Kidney (tissue), 22 donors: ENCODE measurements at places on chromosomes 7 and 10. TPM values are rescaled to one million over a fixed set of nuclear protein-coding genes. Genes with fewer than 3 reads are reported as not detected.

- H3K27ac ChIP-seq, result no peak overlapping the region
- no peaks in the 10 kb centered on the region for H3K4me1 ChIP-seq
- no peaks in the 10 kb centered on the region for H3K27me3 ChIP-seq
- H3K4me3 ChIP-seq, result no peak overlapping the region
Measured at GRCh38 chr10:13018171-13018570, 16.7 kb upstream of the CCDC3 start.

DNA sequence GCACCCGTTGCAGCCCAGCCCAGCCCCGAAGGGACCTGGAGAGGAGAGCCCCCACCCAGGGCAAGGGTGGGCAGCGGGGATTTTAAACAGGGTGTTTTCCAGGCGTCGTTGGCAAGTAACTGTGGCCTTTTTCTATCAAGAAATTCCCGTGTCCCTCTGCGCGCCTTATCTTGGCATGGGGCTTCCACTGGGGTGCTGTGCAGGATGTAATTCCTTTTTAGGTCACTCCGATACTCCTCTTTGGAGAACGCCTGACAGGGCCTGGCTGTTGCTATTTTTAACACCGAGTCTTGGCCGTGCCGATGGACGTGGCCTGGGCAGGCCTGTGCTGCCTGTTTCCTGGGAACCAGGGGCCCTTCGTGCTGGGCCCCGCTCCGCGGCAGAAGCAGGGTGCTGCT is 93.8 kb downstream of the INPP5A start:
- no peak overlapping the region for H3K4me3 ChIP-seq
- no peaks in the 10 kb centered on the region for H3K27me3 ChIP-seq
- peak; percentile 32 for DNase-seq
- peak overlapping the region; percentile 54 for H3K27ac ChIP-seq

DNA sequence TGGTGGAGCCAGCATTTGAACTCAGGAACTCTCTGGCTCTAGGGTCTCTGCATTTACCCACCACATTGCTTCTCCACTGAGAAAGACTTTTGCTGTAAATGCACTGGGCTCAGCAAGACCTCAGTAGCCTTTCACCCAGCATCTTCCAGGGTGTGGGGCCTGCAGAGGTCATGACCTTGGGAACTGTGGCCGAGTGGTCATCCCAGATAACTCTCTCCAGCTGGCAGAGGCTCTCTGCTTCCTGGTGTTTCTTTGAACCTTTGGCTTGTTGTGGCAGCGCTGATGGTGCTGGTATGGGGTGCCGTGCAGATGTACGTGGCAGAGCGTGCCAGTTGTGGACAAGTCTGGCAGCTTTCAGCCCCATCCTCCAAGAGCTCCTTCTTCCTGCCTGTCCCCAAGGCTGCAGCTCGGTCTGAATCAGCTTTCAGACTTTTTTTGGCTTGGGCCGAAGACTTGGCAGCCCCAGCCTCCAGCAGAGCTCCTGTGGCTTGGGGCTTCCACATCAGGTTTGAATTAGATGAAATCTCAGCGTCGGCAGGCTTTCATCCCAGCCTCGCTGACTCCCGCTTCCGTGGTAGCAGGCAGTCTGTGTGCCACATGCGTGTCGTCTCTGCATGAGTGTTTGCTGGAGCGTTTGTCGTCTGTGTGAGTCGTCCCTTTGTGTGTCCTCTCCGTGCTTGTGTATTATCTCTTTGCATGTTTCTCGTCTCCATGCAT is 21.5 kb downstream of the ADAMTS14 start:
- no peak for DNase-seq
- no peaks in the 10 kb centered on the region for H3K36me3 ChIP-seq
- H3K4me3 ChIP-seq, result no peak overlapping the region
- H3K27ac ChIP-seq, result no peak overlapping the region
- H3K4me1 ChIP-seq, result no peaks in the 10 kb centered on the region

- H3K27ac ChIP-seq, result no peak overlapping the region
- H3K4me3 ChIP-seq, result no peak overlapping the region
- H3K36me3 ChIP-seq, result peaks cover 10% of the 10 kb centered on the region
Measured at GRCh38 chr10:7773845-7774801, 13.7 kb downstream of the KIN start.

DNA sequence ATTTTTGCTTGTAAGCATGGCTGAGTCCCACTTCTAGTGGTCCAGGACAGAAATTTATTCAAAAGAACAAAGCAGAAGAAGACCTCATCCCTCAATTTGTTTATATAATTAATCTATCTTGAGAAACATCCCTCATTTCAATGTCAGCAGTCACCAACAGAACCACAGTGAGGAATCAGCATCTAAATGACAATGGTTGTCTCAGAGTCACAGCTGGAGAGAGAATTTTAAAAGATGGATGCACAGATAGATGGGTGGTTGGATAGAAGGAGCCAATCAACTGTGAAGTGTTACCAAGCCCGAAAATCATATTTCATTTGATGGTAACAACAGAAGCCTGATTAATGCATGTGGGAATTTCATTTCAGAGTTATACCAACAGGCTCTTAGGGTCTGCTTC is 55.0 kb downstream of the ICA1 start:
- no peaks in the 10 kb centered on the region for H3K27me3 ChIP-seq
- H3K27ac ChIP-seq, result no peak overlapping the region
- DNase-seq, result no peak
- H3K4me3 ChIP-seq, result no peak overlapping the region

DNA sequence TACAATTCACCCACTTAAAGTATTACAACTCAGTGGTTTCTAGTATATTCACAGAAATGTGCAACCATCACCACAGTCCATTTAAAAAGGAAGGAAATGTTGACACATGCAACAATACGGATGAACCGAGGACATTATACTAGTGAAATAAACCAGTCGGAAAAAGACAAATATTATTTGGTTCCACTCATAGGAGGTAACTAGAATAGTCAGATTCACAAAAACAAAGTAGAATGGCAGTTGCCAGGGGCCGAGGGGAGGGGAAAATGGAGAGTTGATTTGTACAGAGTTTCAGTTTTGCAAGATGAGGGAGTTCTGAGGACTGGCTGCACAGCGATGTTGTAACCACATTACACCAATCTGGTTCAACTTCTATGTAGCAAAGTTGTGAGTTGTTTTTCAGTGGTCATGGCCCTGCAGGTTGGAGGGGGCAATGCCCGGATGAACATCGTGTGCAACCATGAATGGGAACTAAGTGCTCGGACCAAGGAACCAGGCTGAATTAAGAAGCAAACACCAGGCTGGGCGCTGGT is 17.6 kb upstream of the TNPO3 start:
- no peak overlapping the region for H3K4me3 ChIP-seq
- DNase-seq, result no peak
- H3K27ac ChIP-seq, result no peak overlapping the region

- DNase-seq, result no peak
- H3K4me3 ChIP-seq, result no peak overlapping the region
- H3K27me3 ChIP-seq, result no peaks in the 10 kb centered on the region
Measured at GRCh38 chr7:27784399-27785053, 44.6 kb downstream of the TAX1BP1 start.

- H3K27ac ChIP-seq, result no peak overlapping the region
- H3K4me3 ChIP-seq, result no peak overlapping the region
- no peaks in the 10 kb centered on the region for H3K36me3 ChIP-seq
- no peaks in the 10 kb centered on the region for H3K4me1 ChIP-seq
- DNase-seq, result no peak
Measured at GRCh38 chr10:6840201-6840691, 260.2 kb upstream of the PRKCQ start.

- H3K4me3 ChIP-seq, result no peak overlapping the region
- H3K27me3 ChIP-seq, result no peaks in the 10 kb centered on the region
- H3K27ac ChIP-seq, result no peak overlapping the region
- peaks cover 3% of the 10 kb centered on the region for H3K4me1 ChIP-seq
- no peaks in the 10 kb centered on the region for H3K36me3 ChIP-seq
Measured at GRCh38 chr10:34585422-34586112, 229.5 kb downstream of the PARD3 start.

- H3K4me1 ChIP-seq, result no peaks in the 10 kb centered on the region
- no peak for DNase-seq
- no peaks in the 10 kb centered on the region for H3K27me3 ChIP-seq
- no peak overlapping the region for H3K4me3 ChIP-seq
- H3K36me3 ChIP-seq, result no peaks in the 10 kb centered on the region
- H3K27ac ChIP-seq, result no peak overlapping the region
Measured at GRCh38 chr7:13979671-13980435, 9.6 kb downstream of the ETV1 start.

GRCh38 chr7:10972174-10972573 is 1.5 kb upstream of the PHF14 start:
- no peak for DNase-seq
- H3K27me3 ChIP-seq, result no peaks in the 10 kb centered on the region
- H3K27ac ChIP-seq, result no peak overlapping the region
- H3K4me3 ChIP-seq, result no peak overlapping the region
- no peaks in the 10 kb centered on the region for H3K36me3 ChIP-seq

DNA sequence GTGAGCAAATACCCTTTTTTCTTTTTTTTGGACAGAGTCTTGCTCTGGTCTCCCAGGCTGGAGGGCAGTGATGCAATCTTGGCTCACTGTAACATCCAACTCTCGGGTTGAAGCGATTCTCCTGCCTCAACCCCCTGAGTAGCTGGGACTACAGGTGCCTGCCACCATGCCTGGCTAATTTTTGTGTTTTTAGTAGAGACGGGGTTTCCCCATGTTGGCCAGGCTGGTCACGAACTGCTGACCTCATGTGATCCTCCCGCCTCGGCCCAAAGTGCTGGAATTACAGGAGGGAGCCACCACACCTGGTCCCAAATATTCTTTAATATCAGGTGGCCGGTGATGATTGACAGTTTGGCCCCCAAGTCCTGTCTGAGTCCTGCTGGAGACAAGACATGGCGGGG is 6.6 kb downstream of the LAT2 start:
- H3K27ac ChIP-seq, result no peak overlapping the region
- H3K4me1 ChIP-seq, result no peaks in the 10 kb centered on the region
- no peak for DNase-seq

DNA sequence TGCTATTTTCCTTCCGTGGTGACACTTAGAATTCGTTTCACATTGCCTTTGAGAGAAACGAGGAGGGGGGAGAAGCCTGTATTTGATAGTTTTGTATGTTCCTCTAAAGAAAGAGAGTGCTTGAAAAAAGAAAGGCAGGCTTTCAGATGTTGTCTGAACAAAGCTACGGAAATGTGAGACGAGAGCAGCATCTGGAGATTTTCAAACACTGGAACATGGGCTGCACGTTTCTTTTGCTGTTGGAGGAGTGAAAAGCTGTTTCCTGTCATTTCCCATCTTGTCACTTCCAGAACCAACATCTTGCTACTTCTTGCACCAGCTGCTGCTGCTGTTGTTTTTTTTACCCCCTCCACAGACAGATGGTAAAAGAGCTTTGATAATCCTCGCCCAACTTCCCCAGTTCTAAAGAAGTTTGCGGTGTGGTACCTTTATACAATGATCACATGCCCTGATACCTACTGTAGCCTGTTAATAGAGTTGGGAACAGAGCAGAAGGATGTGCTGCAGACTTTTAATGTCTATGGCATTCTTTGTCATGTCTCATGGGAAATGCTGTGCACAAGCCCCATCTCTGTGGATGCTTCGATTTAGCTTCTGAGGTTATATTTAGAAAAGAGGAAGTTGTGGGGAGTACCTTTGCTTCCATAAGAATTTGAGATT is 408.1 kb downstream of the AUTS2 start:
- no peaks in the 10 kb centered on the region for H3K4me1 ChIP-seq
- no peak overlapping the region for H3K4me3 ChIP-seq
- no peaks in the 10 kb centered on the region for H3K27me3 ChIP-seq
- no peaks in the 10 kb centered on the region for H3K36me3 ChIP-seq
- no peak overlapping the region for H3K27ac ChIP-seq
- peak; percentile 57 for DNase-seq

GRCh38 chr7:133517766-133518165 is 264.9 kb downstream of the EXOC4 start:
- H3K27me3 ChIP-seq, result no peaks in the 10 kb centered on the region
- H3K27ac ChIP-seq, result no peak overlapping the region
- no peak for DNase-seq

GRCh38 chr10:79320820-79321493 is 26.3 kb upstream of the PPIF start:
- no peak overlapping the region for H3K4me3 ChIP-seq
- no peak for DNase-seq
- H3K27me3 ChIP-seq, result no peaks in the 10 kb centered on the region

DNA sequence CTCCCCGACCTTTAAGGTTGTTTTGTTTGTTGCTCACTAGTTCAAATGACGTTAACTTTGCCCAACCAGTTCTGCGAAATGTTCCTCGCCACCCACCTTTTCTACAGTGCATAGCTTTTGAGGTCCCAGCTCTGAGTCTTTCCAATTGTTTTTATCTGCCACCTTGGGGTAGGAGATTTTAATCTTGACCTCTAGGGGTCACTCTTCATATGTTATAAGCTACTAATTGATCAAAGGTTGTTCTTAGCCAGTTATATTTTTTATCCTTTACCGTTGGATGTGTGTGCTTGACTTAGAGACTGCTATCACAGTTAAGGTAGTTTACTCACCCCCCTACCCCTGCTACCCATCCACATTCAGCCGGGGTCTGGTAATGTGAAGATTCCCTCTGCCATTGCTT is 372.4 kb downstream of the SUGCT start:
- no peak overlapping the region for H3K4me3 ChIP-seq
- DNase-seq, result no peak
- no peaks in the 10 kb centered on the region for H3K4me1 ChIP-seq
- no peak overlapping the region for H3K27ac ChIP-seq
- H3K36me3 ChIP-seq, result no peaks in the 10 kb centered on the region

The ZNF438 gene
- total RNA-seq, result 9.9 TPM

The CCDC7 gene
- 28.0 TPM for total RNA-seq

The URGCP gene
- 41.0 TPM for total RNA-seq

The SFTPD gene
- total RNA-seq, result 1.7 TPM

The CDC123 gene
- total RNA-seq, result 47.7 TPM

The CALHM2 gene
- 26.0 TPM for total RNA-seq

The FFAR4 gene
- total RNA-seq, result 1.0 TPM

The AP5Z1 gene
- total RNA-seq, result 38.5 TPM

The SCIN gene
- 141 TPM for total RNA-seq

The CLDN3 gene
- 180 TPM for total RNA-seq

The ESYT2 gene
- total RNA-seq, result 95.8 TPM

The CYP26C1 gene
- 0.35 TPM for total RNA-seq
